ENCODE measurements at places on chromosomes 2 and 18.

DNA sequence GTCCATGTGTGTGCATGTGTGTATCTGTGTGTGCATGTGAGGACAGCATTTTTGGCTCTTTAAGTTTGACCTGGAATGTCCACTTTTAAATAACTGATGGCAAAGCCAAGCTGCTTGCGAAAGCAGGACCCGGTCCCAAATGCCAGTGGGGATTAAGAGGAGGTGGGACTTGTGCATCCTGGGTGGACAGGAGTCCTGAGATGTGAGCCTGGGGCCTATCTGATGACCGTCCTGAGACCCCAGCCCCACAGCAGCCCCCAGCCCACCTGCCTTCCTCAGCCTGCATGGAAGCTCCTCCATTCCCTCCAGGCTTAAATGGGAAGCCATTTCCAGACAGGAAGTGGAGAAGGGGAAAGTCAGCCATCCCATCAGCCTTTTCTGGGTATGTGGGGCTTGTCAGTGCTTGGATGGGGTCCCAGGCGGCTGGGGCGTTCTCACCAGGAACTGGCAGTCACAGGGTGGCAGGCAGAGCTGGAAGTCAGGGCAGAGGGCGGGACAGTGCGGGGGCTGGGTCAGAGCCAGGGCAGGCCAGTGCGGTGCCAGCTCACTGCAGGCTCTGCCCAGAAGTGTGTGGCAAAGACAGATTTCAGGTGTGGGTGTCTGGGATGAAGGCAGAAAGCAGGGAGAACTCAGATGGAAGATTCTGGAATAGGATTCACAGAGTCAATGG lies 117.8 kb downstream of the ACKR3 start:
- DNase-seq, result no peak

DNA sequence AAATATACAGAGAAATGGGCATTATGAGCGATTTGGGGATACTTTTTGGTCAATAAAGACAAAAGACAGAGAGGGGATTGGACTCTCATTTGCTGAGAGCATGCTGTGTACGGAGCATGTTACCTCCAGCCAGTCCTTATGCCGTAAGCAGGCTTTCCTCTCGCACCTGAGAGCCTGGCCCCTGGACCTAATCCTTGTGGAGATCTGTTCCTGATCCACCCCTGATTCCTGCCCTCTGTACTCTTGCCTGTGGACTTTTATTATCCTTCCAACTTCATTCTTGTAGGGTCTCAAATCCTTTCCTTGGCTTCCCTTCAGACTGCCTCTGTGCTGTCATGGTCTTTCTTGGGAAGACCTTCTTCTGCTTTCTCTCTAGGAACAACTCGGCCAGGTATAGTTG lies 803.1 kb upstream of the RAB6C start:
- DNase-seq, result no peak

GRCh38 chr2:218870984-218871344 lies 9.7 kb upstream of the WNT10A start:
- DNase-seq, result no peak

- DNase-seq, result no peak
Observed at GRCh38 chr2:48445091-48445725, 84.7 kb upstream of the STON1 start.

DNA sequence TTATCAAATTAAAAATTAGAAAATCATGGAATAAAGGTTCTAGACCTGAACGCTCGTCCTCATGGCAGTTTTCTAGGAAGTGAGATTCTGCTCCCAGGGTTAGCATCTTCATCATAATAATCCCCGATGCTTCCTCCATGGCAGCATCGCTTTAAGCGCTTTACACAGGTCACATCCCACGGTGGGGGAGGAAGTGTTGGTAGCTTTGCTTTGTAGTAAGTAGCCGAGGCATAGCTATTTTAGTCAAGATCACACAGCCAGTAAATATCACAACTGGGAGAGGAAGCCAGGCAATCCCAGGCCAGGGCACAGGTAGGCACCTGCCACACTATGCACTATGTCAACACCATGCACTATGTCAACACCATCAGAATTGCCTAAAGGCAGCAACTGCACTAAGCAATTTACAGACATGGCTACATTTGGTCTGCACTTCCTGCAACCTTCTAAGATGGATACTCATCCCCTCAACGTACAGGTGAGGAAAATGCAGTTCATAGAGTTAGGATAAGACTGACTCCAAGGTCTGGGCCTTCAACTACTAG lies 205.5 kb downstream of the FBXO15 start:
- DNase-seq, result no peak

DNA sequence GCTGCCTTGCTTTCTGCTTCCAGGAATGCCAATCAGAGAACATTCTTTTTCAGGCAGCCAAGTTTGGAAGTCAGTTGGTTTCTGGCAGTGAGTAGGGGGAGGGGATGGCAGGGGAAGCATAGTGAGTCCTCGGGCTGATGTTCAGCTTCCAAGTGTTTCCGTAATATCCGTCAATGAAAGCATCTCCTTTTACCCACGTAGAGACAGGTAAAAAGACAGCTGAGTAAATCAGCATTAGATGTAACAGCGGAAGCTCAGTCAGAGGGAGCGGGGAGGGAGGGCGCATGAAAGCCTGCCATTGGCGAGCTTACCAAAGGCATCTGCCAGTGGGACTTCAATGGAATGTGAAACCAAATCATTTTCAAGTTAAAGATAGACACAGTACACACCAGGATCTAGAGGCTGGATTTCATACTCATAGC lies 117.1 kb upstream of the DTNA start:
- DNase-seq, result no peak

DNA sequence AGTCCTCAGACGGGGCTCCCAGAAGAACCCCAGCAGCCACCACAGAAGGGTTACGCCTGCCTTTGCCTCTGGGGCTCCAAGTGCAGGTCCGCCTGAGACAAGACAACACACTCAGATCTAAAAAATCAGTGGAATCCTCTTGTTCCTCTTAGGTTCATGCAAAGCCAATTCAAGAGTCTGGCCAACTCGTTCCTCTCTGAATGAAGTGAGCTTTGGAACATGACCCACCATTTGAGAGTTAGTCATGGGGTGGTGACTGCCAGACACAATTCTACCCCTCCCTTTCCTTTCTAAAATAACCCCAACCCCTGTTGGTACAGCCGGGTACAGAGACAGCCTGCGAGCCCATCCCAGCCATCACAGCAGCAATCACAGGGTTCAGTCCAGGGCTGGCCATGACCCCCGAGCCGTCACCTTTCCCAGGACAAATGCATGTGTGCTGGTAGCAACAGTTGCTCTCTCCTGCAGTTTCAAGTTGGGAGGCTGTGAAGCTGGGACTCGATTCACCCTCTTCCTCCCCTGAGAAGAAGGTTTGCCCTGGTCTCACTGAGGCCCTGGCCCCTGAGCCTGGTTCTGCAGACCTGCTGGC lies 183.1 kb upstream of the SH3BP4 start:
- DNase-seq, result no peak

DNA sequence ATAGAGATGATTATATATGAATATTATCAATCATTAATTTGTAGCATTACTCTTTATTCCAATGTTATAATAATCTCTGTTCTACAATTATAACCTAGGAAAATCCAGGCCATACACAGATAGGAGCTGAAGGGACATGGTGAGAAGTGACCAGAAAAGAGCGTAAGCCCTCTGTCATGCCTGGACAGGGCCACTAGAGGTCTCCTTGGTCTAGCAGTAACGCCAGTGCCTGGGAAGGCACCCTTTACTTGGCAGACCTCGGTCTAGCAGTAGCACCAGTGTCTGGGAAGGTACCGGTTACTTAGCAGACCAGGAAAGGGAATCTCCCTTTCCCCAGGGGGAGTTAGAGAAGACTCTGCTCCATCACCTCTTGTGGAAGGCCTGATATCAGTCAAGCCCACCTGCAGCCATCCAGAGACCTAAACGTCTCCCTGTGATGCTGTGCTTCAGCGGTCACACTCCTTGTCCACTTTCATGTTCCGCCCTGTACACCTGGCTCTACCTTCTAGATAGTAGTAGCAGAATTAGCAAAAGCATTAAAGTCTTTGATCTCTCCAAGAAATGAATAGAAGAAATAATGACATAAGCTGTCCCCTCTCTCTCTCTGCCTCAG lies 447.5 kb upstream of the FSIP2 start:
- DNase-seq, result no peak

DNA sequence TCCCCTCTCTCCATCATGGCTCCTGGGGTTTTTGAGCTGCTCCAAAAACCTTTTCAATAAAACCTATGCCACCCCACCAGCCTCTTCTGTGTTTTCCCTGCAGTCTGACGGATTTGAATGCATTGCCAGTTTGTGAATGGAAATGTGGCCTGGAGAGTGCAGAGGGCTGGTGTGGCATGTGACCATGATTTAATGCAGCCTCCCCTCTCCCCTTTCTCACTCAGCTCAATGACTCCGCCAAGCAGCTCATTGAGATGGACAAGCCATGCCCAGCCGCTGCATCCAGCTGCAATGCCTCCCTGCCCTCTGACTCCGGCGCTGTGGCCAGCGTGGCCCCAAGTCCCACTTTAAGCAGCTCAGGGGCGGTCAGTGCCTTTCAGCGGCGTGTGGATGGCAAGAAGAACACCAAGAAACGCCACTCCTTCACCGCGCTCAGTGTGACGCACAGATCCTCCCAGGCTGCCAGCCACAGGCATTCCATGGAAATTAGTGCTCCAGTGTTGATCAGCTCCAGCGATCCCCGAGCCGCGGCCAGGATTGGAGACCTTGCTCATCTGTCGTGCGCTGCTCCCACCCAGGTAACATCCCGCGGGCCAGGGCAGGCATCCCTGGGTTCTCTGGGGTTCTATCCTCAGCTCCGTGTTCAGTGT lies 215.3 kb downstream of the SEPTIN10 start:
- DNase-seq, result no peak

DNA sequence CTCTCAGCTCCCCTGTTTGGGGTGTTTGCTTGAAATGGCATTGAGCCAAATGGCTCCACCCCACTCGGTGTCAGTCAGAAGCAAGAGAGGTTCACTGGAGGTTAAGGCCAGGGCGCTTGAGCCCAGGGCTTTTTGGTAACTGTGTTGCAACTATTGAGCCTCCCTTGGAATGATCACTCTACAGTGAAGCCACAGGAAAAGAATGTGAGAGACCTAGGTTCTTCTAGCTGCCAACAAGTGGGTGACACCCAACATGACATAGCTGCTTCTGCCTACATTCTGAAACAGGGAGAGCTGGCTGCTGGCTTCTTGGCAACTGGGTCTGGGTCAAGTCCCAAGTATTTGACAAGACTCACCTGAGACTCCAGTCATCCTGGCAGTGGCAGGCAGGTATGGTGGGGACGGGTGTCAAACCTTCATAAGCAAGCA lies 7.1 kb upstream of the GRHL1 start:
- no peak for DNase-seq

GRCh38 chr2:88049622-88050021 lies 6.0 kb downstream of the KRCC1 start:
- DNase-seq, result no peak

DNA sequence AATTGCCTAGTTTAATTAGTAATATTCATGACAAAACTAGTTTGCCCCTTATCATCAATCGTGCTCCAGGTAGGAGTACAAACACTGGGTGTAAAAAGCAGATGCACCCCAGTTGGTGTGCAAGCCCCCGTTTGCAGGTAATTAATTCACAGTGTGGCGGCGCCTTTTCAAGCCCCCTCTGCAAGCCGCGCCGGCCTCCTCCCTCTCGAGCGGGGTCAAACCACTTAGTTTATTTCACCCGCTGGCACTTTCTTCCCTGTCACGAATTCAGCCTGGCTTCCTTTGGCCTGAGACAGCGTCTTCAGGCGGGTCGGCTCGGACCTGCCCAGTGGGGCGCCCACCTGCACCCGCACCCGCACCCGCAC lies 64.7 kb upstream of the MAPRE2 start:
- no peak for DNase-seq

GRCh38 chr18:43525169-43525568 lies 247.9 kb upstream of the SYT4 start:
- no peak for DNase-seq

All from CD4-positive, alpha-beta T cell (primary cell).